ENCODE measurements at places on chromosomes 16 and 17.
A peak's percentile ranks its signal among the peaks of the same experiment; 100 is the strongest.

DNA sequence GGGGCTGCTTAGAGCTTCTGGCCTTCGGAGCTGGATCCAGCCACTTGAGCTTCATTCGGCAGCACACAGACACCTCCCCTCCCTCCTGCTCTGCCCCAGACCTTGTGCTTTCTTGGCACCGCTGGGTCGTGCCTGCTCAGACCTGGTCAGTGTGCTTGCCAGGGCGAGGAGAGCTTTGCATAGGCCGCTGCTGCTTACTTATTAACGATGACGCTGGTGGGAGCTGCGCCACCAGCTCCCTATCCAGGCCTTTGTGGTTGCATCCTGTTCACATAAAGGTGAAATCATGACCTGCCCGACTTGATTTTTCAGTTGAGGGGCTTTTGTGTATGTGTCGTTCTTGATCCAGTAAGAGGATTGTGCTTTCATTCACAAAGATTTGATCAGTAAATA is 101.1 kb downstream of the MSI2 start:
- DNase-seq = peak; percentile 72

- DNase-seq = no peak
Observed at GRCh38 chr17:7459961-7460545, 15.2 kb downstream of the CHRNB1 start.

DNA sequence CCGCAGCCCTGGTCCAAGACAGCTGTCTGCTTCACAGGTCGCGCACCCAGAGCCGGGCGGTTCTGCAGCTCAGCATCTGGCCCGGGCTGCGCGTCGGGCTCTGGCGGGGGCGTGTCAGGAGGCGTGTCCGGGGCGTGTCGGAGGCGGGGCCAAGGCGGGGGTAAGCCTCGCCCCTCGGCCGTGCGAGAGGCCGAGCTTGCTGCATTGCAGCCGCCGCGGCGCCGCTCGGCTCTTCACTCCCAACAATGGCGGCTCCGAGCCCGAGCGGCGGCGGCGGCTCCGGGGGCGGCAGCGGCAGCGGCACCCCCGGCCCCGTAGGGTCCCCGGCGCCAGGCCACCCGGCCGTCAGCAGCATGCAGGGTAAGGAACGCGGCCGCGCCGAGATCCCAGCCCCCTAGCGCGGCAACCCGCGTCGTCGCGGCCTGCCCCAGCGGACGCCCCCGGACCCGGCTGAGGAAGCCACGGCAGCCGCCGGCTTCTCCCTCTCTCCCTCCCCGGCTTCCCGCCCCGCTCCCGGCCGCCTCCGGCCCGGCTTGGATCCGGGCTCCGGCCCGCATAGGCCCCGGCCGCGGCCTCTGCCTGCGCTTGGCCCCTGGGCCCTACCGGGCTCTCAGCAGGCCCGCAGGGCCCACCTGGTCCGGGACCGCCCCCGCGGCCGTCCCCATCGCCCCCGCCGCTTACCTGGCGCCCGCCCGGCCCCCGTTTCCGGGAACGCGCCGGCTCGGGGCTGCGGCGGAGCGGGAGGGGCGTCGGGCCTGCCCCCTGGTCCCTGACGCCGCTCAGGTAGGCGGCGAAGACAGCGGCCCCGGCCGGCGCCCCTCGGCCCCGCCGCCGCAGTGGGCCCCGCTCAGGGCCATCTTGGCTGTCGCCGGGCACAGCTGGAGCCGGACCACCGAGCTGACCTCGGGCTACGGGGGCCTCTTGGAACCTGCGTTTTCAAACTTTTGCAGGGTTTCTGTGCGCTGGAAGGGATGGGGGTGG is at the start of gene MAP2K4:
TSS of gene MAP2K4 (plus strand) at position 236 of the 981 bp plus-strand sequence. CDS start at position 246, 10 bp downstream.
- peak; percentile 93 for DNase-seq

GRCh38 chr16:10744370-10745030 is 858 bp downstream of the NUBP1 start:
- DNase-seq = no peak

GRCh38 chr17:54085934-54086333 is 263.2 kb downstream of the KIF2B start:
- no peak for DNase-seq

- DNase-seq = no peak
Observed at GRCh38 chr16:50502616-50503011, 45.6 kb upstream of the NKD1 start.

- peak; percentile 68 for DNase-seq
Observed at GRCh38 chr16:31215287-31216162, 1.4 kb downstream of the PYDC1 start.

DNA sequence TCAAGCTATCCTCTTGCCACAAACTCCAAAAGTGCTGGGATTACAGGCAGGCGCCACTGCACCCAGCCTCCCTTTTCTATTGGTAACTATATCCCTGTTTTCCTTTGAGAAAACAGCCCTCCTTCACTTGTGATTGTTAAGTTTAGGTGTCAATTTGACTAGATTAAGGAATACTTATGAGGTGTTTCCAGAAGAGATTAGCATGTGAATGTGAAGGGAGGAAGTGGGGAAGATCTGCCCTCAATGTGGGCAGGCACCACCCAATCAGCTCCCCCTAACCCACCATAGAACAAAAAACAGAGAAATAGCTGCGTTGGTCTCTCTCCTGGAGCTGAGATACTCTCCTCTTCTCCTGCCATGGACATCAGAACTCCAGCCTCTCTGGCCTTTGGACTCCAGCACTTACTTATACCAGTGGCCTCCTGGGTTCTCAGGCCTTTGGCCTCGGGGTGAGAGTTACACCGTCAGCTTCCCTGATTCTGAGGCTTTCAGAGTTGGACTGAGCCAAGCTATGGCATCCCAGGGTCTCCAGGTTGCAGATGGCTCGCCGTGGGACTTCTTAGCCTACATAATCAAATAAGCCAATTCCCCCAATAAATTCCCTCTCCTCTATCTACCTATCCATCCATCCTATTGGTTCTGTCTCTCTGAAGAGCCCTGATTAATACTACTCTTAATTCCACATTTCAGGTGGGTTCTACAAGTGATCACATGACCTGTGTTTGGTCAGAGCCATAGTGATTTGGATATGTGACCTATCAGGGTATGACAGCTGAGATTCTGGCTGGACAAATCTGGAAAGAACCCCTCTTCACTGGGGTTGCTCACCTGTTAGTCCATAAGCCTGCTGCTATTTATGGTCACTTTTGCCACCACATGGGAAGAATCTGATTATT is 12.0 kb upstream of the STAT3 start:
- no peak for DNase-seq

- no peak for DNase-seq
Observed at GRCh38 chr17:31283841-31284240, 13.2 kb downstream of the OMG start.

DNA sequence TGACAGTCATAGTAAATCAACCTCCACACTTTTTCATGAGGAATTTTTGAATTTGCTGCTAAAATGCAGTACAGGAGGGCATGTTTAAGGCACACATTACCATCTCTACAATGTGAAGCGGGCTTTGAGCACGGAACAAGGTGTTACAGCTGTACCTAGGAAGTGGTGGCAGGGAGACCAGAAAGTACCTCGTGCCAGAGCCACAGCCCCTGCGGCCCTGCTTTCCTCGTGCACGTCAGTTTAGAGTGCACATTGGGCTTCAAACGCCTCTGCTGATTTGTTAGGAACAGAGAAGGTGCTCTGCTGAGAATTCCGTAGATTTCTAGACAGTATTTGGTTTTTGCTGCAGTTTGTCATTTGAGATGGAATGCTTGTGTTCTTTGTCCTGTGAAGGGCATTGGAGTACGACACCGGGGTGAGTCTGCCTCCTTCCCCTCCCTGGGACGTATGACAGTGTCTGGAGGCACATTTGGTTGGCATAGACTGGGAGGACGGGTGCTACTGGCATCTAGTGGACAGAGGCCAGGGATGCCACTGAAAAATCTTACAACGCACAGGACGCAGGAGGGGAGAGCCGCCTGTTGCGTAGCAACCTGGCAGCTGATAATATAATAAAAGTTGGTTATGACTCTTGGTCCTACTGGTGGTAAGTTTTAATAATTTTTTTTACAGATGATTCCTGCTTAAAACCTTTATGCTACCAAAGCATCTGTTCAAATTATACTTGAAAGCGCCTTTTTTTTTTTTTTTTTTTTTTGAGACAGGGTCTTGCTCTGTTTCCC is 9.1 kb downstream of the FOXK2 start:
- peak; percentile 16 for DNase-seq

DNA sequence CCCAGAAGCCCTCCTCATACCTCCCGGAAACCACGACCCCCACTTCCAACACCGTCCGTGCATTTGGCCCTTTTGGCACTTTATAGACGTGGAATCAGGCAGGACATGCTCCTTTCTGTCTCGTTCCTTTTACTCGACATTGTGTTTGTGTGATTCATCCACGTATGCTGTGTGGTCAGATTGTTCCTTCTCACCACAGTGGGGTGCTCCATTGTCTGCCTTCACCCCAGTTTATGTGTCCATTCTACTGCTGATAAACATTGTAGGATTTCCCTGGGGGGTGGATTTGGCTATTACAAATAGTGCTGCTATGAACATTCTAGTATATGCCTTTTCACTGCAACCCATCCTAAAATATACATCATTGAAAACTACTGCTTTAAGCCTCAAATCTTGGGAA is 28.9 kb upstream of the RPH3AL start:
- no peak for DNase-seq

- DNase-seq = no peak
Observed at GRCh38 chr17:879546-880442, 97.6 kb downstream of the MRM3 start.

DNA sequence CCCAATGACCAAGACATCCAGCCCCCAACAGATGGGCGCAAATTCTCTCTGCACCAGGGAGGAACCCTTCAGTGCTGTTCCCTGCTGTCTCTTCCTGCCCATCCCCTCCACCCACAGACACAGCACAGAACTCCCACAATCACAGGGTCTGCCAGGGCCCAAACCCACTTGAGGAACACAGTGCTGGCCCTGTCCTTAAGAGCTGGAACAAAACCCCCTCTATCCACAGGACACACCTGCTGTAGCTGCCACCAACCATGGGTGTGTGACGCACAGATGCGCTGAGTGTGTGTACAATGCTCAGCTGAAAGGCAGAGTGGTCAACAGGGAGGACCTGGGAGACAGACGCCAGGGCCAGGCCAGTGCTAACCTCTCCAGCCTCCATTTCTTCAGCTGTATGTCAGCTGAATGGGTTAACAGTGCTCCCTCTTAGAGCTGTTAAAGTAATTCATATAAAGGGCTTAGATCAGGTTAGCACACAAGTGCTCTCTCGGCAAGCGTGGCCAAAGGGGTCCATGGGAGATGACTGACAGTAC is 62.1 kb downstream of the AMFR start:
- no peak for DNase-seq

DNA sequence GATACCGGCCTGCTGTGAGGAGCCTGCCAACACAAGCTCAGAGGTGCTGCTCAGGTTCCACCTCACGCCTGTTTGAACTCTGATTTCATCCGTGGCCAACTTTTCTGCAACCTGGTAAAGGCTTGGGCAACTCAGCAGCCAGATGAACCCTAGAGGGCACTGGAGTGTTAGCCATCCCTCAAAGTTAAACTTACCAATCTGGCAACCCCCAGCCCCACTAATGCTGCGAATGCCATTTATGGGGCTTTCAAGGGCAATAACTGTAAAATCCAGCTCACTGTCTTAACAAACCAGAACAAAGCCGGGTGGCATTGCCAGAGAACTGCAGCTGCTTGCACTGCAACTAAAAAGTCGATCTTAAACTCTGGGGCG is 105.5 kb downstream of the AXIN2 start:
- DNase-seq = no peak

DNA sequence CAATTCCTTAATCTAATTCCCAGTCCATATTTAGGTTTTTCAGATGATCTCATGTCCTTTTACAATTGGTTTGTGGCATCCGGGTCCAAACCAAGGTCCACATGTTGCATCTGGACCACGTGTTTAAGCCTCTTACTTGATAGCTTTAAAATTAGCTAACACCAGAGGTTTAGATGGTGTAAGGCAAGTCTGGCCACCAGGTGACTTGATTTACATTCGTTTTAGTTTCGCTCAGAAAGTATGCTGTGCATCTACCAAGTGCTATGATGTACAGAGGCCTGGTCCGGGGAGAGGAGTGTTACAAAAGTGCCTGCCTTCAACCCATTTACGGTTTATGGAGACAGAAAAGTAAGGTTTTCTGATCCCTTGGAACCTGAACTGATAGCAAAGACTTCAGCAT is 878 bp upstream of the DNAJA2 start:
- DNase-seq = no peak

- no peak for DNase-seq
Observed at GRCh38 chr17:64348666-64349065, 42.0 kb downstream of the PECAM1 start.

All from substantia nigra (tissue), 51 donors.